ENCODE measurements at places on chromosomes 1 and 21.

DNA sequence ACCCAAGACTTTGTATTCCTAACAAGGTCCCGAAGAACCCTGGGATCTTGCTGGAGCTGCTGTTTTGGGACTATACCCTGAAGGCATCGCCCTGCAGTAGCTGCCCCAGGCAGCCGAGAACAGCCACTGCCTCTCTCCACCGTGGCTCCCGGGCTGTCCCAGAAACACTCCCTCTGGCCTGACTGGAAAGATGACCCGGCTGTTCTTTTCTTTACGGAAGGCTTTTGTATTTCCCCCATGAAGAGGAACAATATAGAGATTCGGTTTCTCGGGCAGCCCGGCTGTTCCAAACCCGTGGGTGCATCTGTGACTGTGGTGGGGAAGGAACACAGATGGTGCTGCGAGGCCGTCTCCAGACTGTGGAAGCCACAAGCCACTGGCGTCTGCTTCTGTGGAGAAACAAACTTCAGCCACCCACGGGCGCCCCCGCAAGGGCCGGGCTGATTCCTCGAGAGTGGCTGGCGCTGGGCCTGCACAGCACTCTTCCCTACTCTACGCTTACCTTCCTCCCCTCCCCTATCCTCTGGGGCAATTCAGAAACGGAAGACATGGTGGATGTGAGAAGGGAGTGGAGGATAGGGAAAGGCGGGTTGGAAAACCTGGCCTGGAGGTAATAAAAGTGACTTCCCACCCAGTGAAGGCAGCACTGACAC lies 33.7 kb upstream of the VASH2 start:
- no peak for DNase-seq

GRCh38 chr1:100459358-100460114 lies 78.4 kb upstream of the GPR88 start:
- peak; percentile 63 for DNase-seq

- no peak for DNase-seq
Observed at GRCh38 chr1:5966543-5967205, 25.6 kb downstream of the NPHP4 start.

GRCh38 chr1:55138823-55139222 lies 76.3 kb downstream of the USP24 start:
- DNase-seq, result no peak

DNA sequence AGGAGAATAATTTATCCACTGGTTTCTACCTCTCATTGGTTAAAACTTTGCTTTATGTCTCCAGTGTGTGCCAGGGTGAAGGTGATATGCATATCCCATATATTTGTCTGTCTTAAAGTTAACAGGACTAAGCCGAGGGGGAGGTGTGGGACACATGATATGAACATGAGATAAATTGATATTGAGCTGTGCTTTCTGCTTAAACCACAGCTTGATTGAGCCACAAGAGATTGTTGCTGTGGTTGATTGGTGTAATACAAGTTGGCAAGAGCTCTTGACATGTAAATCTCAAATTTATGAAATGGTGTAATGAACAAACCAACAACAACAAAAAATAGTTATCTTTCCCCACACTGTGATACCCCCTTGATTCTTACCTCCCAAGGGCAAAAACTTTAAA lies 1295.5 kb upstream of the NCAM2 start:
- no peak for DNase-seq

DNA sequence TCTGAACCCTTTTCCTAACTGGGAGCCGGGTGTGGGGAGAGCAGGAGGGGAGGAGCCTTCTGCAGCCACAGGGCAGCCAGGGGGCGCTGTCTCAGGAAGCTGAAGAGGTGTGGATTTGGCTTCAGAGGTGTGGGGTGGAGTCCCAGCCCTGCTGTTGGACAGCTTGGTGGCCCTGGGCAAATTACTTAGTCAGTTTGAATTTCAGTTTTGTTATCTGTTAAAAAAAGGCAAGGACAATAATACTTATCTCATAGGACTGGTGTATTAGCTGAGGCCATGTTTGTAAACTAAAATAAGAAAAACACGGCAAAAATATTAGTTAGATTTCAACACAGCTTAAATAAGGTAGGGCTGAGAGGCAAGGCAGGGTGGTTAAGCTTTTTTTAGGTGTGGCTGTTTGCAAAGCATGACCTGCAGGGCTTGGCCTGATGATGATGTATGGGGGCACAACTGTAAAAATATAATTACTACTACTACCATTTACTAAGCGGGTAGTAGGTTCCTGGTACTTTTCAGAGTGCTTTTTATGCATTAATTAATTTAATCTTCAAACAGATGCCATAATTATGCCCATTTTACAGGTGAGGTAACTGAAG lies 111.8 kb downstream of the PLXNA2 start:
- DNase-seq, result peak; percentile 40

GRCh38 chr1:184461321-184461720 lies 74.5 kb downstream of the C1orf21 start:
- no peak for DNase-seq

GRCh38 chr1:62613890-62614289 lies 16.6 kb downstream of the ANGPTL3 start:
- no peak for DNase-seq

DNA sequence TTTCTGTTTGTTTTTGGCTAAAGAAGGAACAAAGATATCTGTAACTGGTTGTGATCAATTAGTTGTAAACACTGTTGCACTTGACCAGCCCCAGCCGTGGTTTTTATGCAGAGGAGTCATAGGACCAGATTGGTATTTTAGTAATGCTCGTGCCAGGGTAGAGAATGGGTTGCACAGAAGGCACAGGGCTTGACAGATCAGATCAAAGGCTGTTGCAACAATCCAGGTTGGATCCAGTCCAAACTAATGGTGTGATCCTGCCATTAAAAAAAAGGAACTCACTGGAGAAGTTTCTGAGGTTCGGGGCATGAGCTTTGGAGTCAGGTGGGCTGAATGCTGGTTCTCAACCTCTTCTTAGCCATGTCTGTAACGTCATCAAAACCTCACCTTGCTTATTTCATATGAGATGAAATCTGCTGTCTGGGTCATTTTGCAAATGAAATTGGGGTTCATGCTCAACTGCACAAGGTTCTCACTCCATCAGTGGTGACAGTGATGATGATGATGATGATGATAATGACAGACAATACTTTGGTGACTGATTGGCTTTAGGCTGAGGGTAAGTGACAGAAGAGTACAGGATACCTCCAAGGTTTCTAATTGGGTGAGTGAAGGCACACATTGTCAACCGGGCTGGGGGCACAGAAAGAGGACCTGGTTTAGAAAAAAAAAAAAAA lies 43.1 kb downstream of the ZNF281 start:
- no peak for DNase-seq

- DNase-seq, result peak; percentile 3
Observed at GRCh38 chr1:207309745-207310273, 11.7 kb upstream of the CD55 start.

DNA sequence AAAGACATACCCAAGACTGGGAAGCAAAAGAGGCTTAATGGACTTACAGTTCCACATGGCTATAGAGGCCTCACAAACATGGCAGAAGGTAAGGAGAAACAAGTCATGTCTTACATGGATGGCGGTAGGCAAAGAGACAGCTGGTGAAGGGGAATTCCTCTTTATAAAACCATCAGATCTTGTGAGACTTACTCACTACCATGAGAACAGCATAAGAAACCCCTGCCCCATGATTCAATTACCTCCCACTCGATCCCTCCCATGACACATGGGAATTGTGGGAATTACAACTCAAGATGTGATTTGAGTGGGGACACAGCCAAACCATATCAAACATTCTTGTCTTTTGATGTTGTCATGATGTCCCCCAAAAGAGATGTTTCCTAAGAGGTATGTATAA lies 103.3 kb downstream of the DUSP10 start:
- DNase-seq, result no peak

- DNase-seq, result no peak
Observed at GRCh38 chr1:184002071-184002470, 35.5 kb downstream of the COLGALT2 start.

DNA sequence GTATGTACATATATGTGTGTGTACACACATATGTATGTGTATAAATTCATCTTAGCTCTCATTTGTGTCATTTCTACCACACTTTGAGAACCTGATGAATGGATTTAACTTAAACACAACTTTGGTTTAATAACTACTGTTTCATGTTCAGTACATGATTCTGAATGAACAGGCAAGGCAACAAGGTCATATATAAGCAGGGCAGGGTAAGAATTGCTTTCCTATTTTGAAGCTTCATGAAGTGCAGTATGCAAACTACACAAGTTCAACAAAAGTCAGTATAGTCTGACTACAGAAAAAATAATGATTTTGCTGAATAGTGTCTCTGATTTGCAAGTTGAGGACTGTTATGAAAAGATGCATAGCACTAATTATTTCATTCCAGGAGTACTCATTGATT lies 127.6 kb downstream of the KCNK2 start:
- DNase-seq, result no peak

DNA sequence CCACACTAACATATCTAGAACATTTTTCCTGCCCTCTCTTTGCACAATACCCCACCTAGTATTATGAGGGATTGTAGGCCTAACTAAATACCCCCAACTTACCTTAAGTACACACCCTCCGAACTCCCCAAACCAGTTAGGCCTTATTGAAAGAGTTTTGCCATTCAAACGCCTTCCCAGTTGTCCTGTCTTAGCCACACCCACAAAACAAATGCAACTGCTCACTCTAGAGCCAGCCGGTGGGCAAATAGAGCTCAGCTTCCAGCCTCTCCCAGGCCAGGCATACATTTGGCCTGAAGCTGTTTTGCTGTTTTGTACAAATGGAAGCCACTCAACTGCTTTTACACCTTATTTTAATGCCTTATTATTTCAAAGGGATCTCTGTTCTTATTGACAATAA lies 224.2 kb upstream of the RUNX1 start:
- no peak for DNase-seq

DNA sequence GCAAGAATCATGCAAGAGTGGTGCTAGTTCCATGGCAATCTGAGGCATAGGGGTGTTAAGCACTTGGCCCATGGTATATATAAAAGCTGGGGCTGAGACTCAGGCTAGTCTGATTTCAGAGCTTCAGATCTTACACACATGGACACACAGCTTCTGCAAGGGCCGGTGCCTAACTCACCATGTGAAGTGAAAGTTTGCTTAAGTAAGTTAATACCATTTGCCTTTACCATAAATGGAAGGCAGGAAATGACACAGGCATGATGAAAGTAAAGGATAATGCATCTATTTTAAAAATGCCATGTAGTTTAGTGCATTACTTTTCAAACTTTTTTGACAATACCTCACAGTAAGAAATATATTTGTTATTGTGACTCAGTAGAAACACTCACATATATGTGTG lies 122.6 kb downstream of the KCNJ6 start:
- DNase-seq, result no peak

DNA sequence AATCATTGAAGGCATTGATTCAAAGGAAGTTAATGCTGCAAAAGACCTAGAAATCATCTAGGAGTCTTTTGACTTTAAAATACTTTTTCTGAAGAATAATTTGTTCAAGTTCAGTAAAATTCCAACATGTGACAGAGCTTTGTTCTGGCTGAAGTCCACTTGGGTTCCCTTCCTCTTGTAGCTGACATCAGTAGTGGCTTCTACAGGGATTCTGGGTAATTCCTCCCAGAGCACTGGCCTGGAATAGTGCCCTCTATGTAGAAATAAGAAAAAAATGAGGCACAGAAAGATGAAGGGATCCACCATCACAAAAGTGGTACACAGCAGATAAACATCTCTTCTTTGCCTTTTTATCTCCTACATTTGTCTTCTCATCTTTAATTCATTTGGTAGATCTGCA lies 548.1 kb downstream of the LTN1 start:
- DNase-seq, result no peak

- no peak for DNase-seq
Observed at GRCh38 chr21:36461918-36462486, 17.9 kb downstream of the CLDN14 start.

DNA sequence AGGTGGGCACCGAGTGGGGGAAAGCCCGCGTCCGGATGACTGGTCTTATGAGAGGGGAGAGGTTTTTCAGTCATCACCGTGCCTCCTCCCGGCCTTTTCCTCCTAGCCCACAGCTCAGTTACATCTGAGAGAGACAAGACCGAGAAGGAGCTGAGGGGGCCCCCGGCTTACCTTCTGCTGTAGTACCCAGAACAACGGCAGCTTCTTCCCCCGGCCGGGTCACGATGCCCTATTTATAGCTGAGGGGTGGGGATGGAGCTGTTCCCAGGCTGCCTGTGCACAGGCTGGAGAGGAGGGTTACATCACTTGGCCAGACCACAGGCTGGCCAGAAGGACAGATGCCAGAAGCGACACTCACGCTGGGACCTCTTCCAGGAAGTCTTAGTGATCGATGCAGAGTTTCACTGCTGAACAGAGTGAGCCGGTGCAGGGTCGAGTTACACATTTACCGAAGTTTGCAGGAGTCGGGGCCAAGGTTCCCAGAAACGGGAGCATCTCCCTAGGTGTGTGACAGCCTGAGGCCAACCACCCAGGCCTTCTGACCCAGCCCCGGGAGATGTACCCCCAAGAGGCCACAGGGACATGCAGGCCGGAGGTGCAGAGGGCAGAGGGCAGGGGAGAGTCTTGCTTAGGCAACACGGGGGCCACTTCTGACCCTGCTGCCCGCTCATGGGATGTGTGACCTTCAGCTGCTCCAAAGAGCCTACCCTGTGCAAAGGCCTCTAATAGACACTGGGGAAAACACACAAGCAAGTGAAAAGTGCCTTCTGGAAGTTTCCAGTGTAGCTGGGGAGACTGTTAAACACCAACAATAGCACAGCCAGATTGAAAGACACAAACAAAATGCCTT lies at the start of gene AGT:
Gene AGT, minus strand, starts transcription at position 208 of the 850 bp plus-strand sequence. CDS start 3,299 bp downstream, outside the sequence.
- DNase-seq, result peak; percentile 81

Data from SHP77 (cell line).